SK-N-MC (cell line): ENCODE measurements at places on chromosomes 3 and 15.

DNA sequence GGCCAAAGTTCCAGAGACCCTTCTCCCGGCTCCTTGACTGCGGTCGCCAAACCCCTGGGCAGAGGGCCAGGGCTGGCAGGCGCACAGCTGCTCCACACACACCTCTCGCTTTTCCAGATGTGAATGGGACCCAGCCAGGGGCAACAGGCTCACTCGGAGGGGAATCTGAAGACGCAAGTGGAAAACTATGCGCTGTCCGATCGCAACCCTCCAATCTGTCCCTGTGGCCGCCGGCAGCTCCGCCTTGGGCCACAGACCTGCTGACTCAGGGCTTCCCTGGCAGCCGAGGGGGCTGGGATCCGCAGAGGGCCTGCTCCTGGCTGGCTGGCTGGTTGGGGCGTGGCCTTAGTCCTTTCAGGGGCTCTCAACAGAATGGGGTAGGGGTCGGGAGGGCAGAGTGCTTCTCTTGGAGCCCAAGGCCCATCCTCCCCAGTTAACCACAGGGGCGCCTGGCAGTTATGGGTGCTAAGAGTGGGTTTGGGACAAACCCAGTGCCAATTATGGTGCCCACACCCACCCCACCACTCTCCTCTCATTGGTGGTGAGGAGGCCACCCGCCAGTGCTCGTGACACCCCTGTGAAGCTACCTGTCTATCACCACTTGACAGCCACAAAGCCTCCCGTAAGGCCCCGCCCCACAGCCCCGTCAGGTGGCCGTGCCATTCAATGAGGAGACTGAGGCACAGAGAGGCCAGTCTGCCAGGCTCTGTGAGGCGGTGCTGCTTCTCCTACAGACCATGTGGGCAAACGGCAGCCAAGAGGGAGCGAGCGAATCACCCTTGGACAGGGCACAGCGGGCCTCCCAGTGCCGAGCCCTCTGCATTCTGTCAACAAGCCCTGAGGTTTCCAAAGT is 53.8 kb downstream of the IQSEC1 start:
- no peak for DNase-seq

- DNase-seq, result no peak
These were observed 327 bp upstream of the CCDC13 start for GRCh38 chr3:42773409-42773751.

DNA sequence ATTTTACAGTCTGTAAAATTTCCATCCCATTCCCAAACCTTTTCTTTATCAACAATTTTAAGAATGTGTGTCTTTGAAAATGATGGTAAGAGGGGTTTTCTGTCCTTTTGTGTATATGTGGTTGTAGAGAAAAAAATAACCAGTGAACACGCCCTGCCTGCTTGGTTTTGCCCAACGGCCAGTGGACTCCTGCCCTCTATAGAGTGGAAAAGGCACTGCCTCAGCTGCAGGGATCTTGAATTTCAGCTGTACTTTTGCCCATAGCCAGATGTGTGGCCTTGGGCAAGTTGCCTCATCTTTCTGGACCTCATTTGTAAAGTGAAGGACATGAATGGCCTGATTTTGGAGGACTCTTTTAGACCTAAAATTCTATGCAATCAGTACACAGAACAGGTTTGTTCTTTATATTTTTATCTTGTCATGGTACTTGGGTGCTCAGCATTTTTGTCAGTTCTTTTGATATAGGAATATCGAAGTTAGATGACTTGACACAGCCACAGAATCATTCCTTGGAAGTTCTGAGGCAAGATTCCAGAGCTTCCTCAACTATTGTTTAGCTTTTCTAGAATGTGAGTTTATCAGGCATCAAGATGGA is 81.0 kb downstream of the CLDN11 start:
- DNase-seq, result no peak

GRCh38 chr3:102304550-102304949 is 130.3 kb upstream of the ZPLD1 start:
- DNase-seq, result no peak

GRCh38 chr15:22944651-22945050 is 35.5 kb downstream of the CYFIP1 start:
- DNase-seq, result no peak

- no peak for DNase-seq
These were observed 136.9 kb downstream of the NUP210 start for GRCh38 chr3:13282986-13283876.

- DNase-seq, result no peak
These were observed 4.5 kb upstream of the SSUH2 start for GRCh38 chr3:8648909-8649741.

DNA sequence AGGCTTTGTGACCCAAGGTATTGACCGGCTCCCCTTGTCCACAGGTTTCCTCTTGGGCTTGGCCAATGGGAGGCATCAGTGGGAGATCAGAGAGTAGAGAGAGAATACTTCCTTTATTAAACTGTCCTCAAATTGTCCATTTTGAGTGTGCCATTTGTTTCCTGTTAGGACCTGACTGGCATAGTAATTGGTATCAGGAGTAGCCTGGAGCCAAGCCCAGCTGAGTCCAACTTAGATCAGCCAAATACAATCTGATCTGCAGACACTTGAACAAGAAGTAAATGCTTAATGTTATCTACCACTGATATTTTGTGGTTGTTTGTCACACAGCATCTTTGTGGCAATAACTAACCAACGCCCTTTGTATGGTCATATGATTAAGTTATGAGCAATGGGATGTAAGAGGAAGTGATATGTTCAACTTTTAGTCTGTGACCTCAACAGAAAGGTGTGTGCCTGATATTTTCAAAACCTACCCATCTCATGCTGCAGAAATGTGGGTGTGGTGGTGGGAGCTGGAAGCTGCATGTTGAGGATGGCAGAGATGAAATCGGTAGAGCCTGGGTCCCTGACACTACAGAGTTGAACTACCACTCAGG is 13.3 kb downstream of the MYD88 start:
- DNase-seq, result no peak

DNA sequence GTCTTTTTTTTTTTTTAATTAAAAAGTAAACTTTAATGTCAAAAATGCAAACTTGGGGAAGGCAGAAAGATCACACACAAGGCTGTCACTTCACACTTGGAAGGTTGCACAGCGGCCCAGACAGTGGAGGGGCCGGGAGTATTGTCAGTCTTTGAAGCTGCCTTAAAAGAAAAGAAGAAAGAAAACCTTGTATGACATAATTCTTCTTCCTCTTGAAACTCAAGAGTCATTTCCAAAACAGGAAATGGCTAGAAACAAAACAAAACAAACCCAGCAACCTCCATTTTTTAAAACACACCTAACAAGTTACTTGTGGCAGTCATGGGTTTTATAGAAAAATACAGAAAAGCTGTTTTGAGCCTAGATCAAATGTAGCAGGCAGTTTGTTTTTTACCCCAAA is 68.1 kb upstream of the MAGI1 start:
- DNase-seq, result no peak

DNA sequence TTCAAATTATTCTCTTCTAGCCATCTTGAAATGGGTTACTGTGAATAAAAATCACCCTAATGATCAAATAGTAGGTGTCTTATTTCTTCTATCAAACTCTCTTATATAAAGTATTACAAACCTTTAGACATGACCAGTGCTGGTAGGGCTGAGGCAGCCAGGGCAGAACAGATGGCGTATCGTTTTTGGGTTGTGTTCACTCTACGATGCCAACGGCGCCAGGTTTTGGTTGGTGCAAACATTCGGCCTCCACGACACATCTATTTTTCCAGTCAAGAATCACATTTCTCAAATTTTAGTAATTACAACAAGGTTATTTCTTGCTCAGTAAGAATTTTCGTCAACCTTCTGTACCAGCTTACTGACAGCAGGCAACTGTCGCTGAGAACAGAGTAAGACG is 2.2 kb downstream of the RPL4 start:
- no peak for DNase-seq

DNA sequence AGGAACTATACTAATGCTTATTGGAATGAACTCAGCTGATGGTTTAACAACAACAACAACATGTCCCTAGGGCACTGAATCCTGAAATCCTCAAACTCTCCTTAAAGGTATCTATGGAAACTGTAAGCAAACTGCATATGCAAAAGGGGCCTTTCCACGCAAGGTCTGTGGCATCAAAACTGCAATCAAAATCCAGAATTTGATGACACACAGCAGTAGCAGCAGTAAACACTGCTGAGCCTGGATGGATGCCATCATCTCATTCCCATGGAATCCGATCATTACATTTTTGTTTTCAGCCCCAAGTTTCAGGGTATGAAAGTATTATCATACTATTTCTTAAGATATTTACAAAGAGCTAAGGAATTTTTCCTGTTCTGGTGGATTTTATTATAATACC is 399.7 kb downstream of the VPS13C start:
- DNase-seq, result no peak

DNA sequence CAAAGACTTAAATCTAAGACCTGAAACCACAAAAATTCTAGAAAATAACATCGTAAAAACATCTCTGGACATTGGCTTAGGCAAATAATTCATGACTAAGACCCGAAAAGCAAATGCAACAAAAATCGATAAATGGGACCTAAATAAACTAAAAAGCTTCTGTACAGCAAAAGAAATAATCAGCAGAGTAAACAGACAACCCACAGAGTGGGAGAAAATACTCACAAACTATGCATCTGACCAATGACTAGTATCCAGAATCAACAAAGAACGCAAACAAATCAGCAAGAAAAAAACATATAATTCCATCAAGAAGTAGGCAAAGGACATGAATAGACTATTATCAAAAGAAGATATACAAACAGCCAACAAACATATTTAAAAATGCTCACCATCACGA is 749.4 kb downstream of the PLOD2 start:
- no peak for DNase-seq

DNA sequence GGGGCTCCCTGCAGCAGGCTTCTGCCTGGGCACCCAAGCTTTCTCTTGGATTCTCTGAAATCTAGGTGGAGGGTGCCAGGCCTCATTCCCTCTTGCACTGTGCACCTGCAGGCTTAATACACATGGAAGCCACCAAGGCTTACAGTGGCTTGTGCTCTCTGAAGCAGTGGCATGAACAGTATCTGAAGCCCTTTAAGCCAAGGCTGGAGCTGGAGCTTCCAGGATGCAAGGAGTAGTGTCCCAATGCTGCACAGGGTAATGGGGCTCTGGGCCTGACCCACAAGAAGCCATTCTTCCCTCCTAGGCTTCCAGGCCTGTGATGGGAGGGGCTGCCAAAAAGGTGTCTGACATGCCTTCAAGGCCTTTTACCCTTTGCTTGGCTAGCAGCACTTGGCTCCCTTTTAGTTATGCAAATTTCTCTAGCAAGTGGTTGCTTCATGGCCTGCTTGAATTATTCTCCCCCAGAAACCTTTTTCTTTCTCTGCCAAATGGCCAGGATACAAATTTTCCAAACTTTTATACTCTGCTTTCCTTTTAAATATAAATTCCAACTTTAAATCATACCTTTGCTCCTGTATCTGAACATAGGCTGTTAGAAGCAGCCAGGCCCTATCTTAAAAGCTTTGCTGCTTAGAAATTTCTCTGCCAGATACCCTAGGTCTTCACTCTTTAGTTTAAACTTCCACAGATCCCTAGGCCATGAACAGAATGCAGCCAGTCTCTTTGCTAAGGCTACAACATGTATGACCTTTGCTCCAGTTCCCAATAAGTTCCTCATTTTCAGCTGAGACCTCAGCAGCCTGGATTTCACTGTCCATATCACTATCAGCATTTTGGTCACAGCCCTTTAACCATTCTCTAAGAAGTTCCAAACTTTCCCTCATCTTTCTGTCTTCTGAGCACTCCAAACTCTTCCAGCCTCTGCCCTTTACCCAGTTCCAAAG is 201.1 kb upstream of the LRRFIP2 start:
- no peak for DNase-seq

- DNase-seq, result no peak
These were observed 68.1 kb downstream of the TM4SF4 start for GRCh38 chr3:149542375-149543312.
